Thymus (tissue), 14 donors: ENCODE measurements at places on chromosomes 1 and 21. TPM values are rescaled to one million over a fixed set of nuclear protein-coding genes. Genes with fewer than 3 reads are reported as not detected.

- DNase-seq: no peak
Observed at GRCh38 chr1:209675565-209676154, 448 bp downstream of the G0S2 start.

B3GALT5 gene
- 1.4 TPM for total RNA-seq

FAM151A gene
- total RNA-seq: 0.47 TPM

CHIA gene
- 0.05 TPM for total RNA-seq

DNA sequence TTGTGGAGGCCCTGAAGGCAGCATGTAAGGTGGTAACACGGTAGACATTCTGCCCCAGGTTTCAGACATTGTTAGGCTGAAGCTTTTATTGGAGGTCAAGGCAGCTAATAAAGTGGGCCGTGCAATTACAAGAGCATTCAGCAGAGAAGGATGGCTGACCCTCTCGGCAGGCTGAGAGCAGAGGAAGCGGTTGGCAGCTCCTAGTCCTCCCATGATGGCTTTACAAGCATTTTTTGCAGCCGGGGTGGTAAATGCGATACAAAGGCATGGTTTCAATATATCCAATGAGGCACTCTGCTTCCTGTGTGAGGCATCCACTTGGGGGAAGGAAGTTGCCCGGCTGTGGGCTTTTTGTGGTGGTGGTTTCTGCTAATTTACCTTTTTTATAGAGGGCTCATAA, 14.6 kb downstream of the KIF26B start:
- no peak for DNase-seq

GRCh38 chr1:3889936-3890335, 10.1 kb downstream of the C1orf174 start:
- DNase-seq: no peak
